ENCODE measurements at places on chromosomes 2 and 18. TPM values are rescaled to one million over a fixed set of nuclear protein-coding genes. Genes with fewer than 3 reads are reported as not detected.
A peak's percentile ranks its signal among the peaks of the same experiment; 100 is the strongest.

- DNase-seq: peak; percentile 6
- no peak overlapping the region for H3K4me3 ChIP-seq
- no peaks in the 10 kb centered on the region for H3K27me3 ChIP-seq
Observed at GRCh38 chr2:33848486-33848885, 249.4 kb upstream of the FAM98A start.

DNA sequence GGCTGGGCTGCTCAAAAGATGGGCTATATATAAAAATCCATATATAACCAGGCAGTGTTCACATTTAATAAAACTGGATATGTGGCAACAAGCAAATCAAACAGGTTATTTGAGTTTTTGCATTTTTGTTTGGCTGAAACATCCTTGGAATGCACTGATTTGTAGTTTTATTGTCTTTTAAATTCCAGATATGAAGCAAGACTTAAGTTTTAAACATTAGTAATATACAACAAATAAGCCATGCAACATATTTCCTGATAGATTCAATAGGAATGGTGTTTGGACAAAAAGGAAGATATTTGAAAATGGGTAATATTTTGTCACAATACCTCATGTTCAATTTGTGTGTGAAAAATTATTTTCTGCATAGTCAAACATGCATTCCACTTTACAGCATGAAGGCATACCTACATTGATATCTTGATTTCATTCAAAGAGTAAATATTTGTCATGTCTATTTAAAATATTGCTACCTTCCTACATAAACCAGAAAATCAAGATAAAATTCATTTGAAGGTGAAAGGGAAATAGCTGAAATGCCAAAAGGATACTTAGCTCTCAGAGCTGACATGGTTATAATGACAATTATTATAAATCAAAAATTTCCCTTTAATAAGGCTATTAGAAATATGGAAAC lies 132.3 kb upstream of the NETO1 start:
- H3K27ac ChIP-seq: no peak overlapping the region
- DNase-seq: no peak

DNA sequence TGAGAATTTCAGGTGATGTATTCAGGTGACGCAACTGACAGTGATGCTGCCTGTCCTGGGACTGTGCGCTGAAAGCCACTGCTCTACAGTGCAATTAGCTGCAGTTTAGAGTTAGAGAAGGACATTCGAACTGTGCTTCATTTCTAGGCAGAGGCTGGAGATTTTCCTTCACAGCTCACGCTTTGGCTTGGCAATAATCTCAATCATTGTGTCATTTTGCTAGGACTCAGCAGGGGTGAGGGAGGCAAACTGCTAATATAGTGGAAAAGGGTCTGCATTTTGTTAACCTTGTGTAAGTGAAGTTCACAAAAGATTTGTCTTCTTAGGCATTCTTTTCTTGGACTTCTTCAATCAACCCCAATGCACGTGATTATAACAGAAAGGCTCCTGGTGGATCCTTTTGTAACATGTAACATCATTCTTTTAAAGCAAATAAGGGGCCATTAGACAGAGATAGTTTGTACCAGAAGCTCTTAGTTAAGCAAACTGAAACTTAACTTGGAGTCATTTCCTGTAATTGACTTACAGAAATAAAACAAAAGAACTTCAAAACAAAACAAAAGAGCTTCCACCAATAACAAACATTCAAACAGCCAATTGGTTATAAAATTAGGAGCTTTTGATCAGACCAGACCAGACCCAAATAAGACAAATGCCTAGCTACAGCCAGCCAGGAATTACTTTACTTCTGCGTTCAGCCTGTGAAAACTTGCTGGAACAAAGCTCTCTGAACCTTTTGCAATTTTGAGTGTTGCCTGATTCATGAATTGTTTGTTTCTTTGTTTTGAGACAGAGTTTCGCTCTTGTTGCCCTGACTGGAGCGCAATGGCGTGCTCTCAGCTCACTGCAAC lies 1376.3 kb upstream of the CELF4 start:
- H3K4me1 ChIP-seq: no peaks in the 10 kb centered on the region
- H3K27me3 ChIP-seq: no peaks in the 10 kb centered on the region
- no peaks in the 10 kb centered on the region for H3K36me3 ChIP-seq
- no peak overlapping the region for H3K4me3 ChIP-seq

The TMEM247 gene
- total RNA-seq: not detected

All from SJSA1 (cell line).